ENCODE measurements at places on chromosomes 11 and 22. TPM values are rescaled to one million over a fixed set of nuclear protein-coding genes. Genes with fewer than 3 reads are reported as not detected.

DNA sequence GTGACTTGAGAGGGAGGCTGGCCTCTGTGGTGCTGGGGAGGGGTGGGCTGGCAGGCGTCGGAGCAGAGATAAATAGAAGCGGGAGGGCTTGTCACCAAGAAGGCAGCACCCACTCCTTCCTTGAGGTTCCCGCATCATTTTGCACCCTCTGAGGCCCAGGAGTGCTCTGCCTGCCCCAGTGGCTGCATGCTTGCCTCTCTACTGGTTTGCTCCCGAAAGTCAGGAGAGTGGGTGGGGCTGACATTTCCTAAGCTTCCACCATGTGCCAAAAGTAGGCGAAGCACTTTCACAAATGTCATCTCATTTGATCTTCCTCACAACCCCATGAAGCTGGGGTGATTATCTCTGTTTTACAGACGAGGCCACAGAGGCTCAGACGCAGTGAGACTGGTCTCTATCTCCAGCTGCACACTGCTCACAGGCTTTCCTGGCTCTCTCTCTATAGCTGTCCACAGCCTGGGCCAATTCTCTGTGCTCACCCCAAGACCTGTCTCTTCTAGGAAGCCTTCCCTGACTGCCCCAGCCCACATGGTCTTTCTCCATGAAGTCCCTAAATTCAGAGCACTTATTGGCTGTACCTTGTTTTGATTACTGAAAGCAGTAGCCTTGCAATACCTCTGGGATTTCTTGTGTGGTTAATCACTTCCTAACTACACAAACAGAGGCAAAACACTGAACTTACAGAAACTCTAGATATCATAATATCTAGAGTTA is 2.6 kb upstream of the UCP3 start:
- H3K27me3 ChIP-seq: no peaks in the 10 kb centered on the region
- peak overlapping the region; percentile 100 for H3K27ac ChIP-seq

GRCh38 chr11:23732026-23732425 is 764.8 kb upstream of the LUZP2 start:
- H3K4me1 ChIP-seq: no peaks in the 10 kb centered on the region
- DNase-seq: no peak
- H3K27ac ChIP-seq: no peak overlapping the region

Gene ANKK1
- 2.0 TPM for total RNA-seq

DNA sequence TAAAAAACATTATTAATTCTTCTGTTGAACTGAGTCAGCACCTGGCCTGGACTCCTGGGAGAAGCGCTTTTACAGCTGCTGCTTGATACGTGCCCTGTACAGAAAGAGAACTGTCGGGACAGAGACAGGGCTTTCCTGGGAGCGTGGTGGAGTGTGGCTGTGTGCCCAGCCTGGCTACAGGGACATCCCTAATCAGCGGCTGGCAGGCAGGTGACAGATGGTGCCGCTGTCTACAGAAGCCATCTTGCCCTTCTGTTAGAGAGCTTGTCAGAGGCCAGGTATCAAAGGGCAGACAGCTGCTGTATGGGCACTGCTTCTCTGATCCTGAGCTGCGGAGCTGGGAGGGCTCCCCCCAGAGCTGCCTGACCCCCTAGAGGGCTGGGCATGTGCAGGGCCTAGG is 361.8 kb downstream of the TENM4 start:
- peaks cover 2% of the 10 kb centered on the region for H3K4me1 ChIP-seq
- no peak overlapping the region for H3K4me3 ChIP-seq
- H3K36me3 ChIP-seq: no peaks in the 10 kb centered on the region
- peaks cover 16% of the 10 kb centered on the region for H3K27me3 ChIP-seq

Gene TTC36
- not detected for total RNA-seq

GRCh38 chr22:19019029-19019678 is 83.1 kb upstream of the PRODH start:
- no peak for DNase-seq
- no peak overlapping the region for H3K4me3 ChIP-seq
- no peak overlapping the region for H3K27ac ChIP-seq
- peaks cover 5% of the 10 kb centered on the region for H3K4me1 ChIP-seq

- no peak overlapping the region for H3K4me3 ChIP-seq
- H3K4me1 ChIP-seq: peaks cover 27% of the 10 kb centered on the region
- DNase-seq: no peak
- H3K36me3 ChIP-seq: peaks cover 5% of the 10 kb centered on the region
These were observed 3.4 kb downstream of the ZNF195 start for GRCh38 chr11:3375552-3375951.

- H3K4me1 ChIP-seq: peaks cover 5% of the 10 kb centered on the region
- H3K27ac ChIP-seq: no peak overlapping the region
- no peak overlapping the region for H3K4me3 ChIP-seq
- peaks cover 52% of the 10 kb centered on the region for H3K27me3 ChIP-seq
These were observed 321.0 kb downstream of the NTM start for GRCh38 chr11:131691181-131692041.

DNA sequence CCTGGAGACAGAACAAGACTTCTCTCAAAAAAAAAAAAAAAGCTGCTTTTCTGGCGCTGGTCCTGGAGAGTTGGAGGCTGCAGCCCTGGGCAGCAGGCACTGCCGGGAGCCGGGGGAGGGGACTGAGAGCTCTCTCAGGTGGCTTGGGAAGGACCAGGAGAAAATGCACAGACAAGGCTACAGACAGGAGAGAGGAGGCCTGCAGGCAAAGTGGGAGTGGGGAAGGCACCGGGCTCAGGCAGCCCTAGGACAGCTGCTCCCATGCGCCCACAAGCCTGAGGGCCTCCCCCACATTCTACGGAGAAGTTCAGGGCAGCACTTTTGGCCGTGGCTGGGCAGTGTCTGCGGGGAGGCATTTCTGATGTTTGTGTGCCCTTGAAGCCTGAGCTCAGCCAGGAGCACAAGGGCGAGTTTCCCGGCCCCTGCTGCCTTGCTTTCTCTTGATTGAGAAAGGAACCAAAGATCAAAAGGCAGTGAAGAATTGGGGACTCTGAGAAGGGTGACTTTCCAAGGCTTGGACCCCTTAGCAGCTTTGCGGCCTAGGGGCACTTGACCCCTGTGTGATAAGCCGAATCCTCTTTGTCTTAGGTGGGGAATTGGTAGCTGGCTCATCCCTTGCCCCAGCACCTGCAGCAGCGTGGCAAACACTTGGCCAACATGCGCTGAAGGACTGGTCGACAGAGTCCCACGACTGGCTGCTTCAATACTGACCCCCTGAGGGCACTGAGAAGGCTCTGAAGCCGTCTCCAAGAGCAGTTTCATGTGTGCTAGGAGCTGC is 35.3 kb downstream of the PPM1F start:
- H3K27ac ChIP-seq: no peak overlapping the region
- no peaks in the 10 kb centered on the region for H3K4me1 ChIP-seq
- H3K36me3 ChIP-seq: no peaks in the 10 kb centered on the region
- H3K27me3 ChIP-seq: no peaks in the 10 kb centered on the region

- peaks cover 11% of the 10 kb centered on the region for H3K4me1 ChIP-seq
- H3K36me3 ChIP-seq: peaks cover 9% of the 10 kb centered on the region
- no peak for DNase-seq
- H3K27me3 ChIP-seq: peaks cover 74% of the 10 kb centered on the region
These were observed 5.4 kb downstream of the PDE2A start for GRCh38 chr11:72668629-72669347.
